ENCODE measurements at places on chromosomes 5 and 9. TPM values are rescaled to one million over a fixed set of nuclear protein-coding genes. Genes with fewer than 3 reads are reported as not detected.

The SLC36A3 gene
- not detected for total RNA-seq

The CDKN2B-AS1 gene
- 3.9 TPM for total RNA-seq

The KCNMB1 gene
- total RNA-seq, result not detected

DNA sequence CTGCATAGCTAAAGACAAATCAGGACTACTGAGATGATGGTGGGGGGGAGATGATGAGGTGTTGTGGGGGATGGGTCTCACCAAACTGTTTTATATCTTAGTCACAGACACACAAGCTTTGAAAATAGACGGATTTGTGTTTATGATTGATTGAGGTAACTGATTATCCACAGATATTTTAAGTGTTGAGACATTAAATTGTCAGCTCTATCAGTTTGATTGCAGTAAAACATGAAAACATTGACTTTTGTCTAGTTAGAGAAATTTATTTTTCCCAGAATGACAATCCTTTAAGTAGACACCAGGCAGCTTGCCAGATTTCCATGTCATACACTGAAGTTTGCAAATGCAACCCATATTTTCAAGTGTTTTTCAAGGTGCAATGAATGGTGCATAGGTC is 149.8 kb downstream of the NR2F1-AS1 start:
- DNase-seq, result no peak

DNA sequence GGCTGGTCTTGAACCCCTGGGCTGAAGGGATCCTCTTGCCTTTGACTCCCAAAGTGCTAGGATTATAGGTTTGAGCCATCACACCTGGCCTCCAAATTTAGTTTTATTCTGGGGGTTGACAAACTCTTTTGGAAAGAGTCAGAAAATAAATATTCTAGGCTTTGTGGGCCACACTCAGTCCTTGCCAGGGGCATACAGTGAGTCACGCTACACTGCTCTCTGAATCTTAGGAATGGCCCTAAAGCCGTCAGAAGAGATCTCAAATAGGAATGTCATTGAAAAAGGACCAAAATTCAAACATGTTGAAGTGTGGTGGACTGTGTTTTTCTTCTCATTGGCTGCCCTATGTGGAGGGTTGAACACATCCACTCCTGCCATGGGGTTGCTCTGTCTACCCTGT is 127.7 kb upstream of the BASP1 start:
- DNase-seq, result peak; percentile 48

DNA sequence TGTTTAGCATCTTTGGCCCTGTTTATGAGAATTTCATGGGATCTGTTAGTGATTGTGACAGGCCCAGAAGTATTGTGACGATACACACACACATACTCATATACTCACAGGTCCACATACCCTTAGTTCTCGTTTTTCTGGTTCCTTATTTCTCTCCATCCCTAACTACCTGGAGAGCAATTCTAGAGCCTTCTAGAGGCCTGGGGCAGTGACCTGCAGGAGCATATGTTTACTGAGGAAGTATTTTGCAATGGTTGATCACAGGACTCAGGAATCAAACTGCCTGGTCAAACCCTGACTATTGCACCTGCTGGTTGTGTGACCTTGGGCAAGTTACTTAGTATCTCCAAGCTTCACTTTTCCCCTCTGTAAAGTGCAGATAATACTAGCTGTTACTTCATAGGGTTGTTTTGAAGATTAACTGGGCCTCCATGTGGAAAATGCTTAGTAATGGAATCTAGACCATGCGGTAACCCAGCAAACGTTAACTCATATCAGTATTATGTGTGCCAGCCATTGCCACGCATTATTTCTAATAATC is 8.7 kb downstream of the PAPPA start:
- peak; percentile 42 for DNase-seq

- DNase-seq, result no peak
These were observed 38.7 kb downstream of the FTMT start for GRCh38 chr5:121890297-121890858.

DNA sequence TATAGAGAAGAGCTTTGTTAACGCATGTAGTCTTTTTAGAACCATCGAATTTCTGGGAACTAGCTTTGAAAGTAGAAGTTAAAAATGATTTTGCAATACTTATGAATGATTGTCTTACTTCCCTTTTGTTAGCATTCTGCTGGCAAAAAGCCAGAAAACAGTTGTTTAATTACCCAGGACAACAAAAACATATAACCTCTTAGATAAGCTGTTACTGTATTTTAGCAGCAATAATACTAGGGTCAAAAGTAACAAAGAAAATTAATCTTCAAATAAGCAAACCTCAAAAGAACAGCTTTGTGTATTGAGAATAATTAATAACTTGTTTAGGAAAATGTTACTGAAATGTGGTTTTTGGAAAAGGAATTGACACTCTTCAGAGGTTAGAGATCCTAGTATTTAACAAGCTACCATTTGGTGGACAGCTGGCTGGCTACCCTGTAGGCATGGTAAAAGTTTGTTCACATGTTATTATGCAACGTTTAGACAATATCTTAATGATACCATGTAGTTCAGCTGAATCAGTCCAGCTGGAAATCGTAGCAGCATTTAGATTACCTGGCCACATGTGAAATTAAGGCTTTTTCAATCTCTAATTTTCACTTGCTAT is 3.8 kb downstream of the FGF10 start:
- no peak for DNase-seq
